ENCODE measurements at places on chromosomes 5 and 9.
A peak's percentile ranks its signal among the peaks of the same experiment; 100 is the strongest.

- DNase-seq, result no peak
Observed at GRCh38 chr5:17995997-17996396, 361.7 kb downstream of the TAF11L14 start.

GRCh38 chr9:16191691-16192402, 639.0 kb downstream of the CCDC171 start:
- peak; percentile 88 for DNase-seq

DNA sequence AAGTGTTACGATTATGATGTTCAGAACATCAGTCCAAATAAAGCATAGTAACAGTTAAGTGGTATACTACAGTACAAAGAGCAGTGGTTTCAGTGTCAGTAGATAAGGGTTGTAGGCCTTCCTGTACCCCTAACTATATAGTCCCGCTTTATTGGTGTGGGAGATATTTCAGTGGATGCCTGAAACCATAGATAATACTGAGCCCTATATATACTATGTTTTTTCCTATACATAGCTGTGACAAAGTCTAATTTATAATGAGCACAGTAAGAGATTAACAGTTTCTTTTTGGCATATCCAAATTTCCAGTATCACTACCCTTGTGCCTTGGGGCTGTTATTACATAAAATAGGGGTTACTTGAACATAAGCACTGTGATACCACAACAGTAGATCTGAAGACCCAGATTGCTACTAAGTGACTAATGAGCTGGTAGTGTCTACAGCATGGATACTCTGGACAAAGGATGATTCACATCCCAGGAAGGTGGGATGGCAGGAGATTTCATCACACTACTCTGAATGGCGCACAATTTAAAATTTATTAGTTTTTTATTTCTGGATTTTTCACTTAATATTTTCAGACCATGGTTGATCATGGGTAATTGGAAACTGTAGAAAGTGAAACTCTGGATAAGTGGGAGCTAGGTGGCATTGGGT, 119.3 kb downstream of the RPS23 start:
- DNase-seq, result no peak

- DNase-seq, result no peak
Observed at GRCh38 chr9:85224729-85225128, 517.0 kb downstream of the AGTPBP1 start.

GRCh38 chr5:42022383-42022972, 97.4 kb downstream of the FBXO4 start:
- DNase-seq, result no peak

DNA sequence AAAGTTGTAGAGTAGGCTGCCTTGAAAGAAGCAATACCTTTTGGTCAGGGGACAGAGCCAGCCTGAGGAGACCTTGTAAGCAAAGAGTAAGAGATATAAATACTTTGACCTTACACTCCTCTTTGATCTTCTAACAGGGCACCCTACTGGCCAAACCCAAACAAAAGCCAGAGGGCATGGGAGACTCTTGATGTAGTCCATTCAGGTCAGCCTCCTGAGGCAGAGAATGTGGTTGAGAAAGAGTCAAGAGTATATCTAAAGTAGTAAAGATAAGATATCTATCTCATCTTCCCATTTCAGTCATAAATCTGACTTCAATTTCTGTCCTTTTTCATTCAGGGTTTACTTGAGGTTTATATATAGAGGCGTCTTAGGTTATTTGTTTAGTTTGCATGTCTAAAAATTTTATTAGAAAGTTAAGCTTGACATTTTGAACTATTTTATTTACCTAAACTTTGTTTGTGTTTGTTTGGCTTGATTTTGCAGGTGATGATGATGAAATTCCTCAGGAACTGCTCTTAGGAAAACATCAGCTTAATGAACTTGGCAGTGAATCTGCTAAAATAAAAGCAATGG, 125.7 kb downstream of the NIPBL start:
- no peak for DNase-seq

GRCh38 chr5:133196441-133197085, 144.8 kb downstream of the HSPA4 start:
- DNase-seq, result no peak

DNA sequence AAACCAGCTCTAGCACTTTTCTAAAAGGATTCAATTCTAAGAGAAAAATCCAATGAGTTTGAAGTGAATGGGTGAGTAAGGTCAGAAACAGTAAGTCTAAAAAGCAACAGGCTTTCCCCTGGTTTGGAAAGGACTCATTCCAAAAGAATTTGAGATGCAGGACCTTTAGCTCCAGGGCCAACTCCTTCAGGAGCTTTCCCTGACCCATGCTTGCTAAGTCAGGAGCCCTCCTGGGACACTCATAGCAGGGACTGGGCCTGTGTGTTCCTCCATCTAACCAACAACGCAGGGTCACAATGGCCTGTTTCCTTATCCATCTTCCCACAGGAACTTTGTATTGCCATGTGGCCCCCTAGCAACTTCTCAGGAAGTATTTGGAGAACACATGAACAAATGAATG, 198.8 kb downstream of the FRMD3 start:
- DNase-seq, result no peak

- no peak for DNase-seq
Observed at GRCh38 chr9:125540497-125540896, 166.5 kb downstream of the MAPKAP1 start.

GRCh38 chr5:28344836-28345433, 1306.5 kb upstream of the CDH9 start:
- DNase-seq, result peak; percentile 77

- DNase-seq, result no peak
Observed at GRCh38 chr9:16773116-16773515, 97.4 kb downstream of the BNC2 start.

DNA sequence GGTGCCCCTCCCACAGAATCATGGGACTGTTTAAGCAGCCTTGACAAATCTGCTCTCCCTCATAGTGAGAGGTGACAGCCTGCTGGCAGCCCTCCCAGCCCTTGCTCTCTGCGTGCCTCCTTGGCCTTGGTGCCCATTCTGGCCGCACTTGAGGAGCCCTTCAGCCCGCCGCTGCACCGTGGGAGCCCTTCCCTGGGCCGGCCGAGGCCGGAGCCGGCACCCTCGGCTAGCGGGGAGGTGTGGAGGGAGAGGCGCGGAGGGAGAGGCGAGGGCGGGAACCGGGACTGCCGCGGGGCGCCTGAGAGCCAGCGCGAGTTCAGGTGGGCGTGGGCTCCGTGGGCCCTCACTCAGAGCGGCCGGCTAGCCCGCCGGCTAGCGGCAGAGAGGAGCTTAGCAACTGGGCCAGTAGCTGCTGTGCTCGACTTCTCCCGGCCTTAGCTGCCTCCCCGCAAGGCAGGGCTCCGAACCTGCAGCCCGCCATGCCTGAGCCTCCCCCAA, 125.9 kb upstream of the MYO10 start:
- no peak for DNase-seq

GRCh38 chr5:84370176-84370575, 14.5 kb downstream of the EDIL3 start:
- no peak for DNase-seq

GRCh38 chr5:16497546-16497945, 31.9 kb upstream of the ZNF622 start:
- DNase-seq, result no peak

DNA sequence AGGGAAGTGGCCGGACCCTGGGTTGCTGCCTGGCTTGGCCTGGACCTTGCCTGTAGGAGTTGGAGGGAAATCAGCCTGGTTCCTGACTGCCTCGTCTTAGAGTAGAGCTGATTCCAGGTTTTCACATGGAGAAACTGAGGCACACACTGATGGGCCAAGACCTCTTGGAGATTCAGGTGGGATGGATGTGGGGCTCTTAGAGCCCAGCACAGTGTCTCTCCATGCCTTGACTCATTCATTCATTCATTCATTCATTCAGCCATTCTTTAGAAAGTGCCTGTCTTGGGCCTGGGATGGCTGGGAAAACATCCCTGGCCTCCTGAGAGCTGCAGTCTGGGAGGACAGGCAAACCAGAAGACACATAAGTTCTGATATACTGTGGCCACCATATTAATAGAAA, 2.2 kb downstream of the LRRC8A start:
- DNase-seq, result no peak

- DNase-seq, result no peak
Observed at GRCh38 chr5:118857700-118858099, 130.6 kb downstream of the DTWD2 start.

GRCh38 chr9:126860757-126861466, 473 bp downstream of the ZBTB34 start:
- DNase-seq, result no peak

GRCh38 chr9:38171926-38172325, 102.9 kb upstream of the SHB start:
- DNase-seq, result no peak

DNA sequence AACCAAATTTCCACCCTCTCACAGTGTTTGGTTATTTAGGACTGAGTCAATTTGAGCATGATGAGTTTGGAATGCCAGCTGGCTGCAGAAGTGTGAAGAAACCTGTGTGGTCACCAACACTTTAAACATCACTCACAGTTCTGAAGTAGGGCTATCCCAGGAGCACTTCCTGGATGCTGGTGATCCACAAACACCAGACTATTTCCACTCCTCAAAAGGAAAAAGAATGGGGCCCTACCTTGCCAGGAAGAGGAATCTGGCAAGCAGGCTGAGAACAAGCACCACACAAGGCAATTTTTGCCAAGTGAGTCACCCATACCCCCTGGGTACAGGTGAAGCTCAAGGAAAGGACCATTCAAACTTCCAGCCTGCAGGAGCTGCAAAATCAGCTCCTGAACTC, 294.2 kb upstream of the PTGER4 start:
- DNase-seq, result no peak

GRCh38 chr9:125989524-125990180, 242.5 kb downstream of the PBX3 start:
- DNase-seq, result no peak

DNA sequence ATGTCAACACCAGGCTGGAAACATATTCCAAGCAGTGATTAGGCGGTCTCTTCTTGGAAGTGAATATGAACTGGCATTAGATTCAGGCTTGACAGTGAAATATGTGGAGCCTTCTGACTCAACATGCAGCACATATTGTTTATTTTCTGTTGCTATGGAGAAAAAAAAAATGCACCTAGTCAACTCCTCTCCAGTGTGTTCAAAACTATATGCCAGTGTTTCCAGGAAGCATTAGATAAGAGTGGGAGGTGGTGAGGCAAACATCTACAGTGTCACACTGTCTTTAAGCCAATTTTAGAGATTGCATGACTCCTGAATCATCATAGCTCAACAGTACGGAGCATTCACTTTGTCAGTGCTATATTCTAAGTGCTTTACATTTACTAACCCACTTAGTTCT, 117.9 kb downstream of the HCN1 start:
- DNase-seq, result no peak

GRCh38 chr9:126151031-126151685, 175.5 kb upstream of the MVB12B start:
- no peak for DNase-seq

- DNase-seq, result no peak
Observed at GRCh38 chr5:72811849-72812248, 4.6 kb upstream of the TNPO1 start.

GRCh38 chr5:53713978-53714666, 153.7 kb downstream of the NDUFS4 start:
- DNase-seq, result no peak

- no peak for DNase-seq
Observed at GRCh38 chr5:144100702-144101101, 69.8 kb downstream of the YIPF5 start.

DNA sequence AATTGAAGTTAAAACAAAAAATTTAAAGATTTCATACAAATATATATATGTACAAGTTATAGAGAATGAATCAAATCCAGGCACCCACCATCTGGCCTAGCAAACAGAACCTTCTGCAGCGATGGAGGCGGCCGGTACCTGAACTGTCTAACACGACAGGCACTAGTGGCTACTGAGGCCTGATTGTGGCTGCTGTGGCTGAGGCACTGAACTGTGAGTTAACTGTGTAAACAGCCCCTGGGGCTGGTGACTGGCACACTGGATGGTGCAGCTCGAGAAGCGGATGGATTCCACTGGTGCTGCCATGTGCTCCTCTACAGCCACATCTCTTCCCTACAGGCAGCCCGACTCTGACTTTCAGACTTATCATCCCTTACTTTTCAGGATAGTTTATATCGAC, 82.4 kb downstream of the RAPGEF1 start:
- DNase-seq, result no peak

Data from neural progenitor cell (in vitro differentiated cells).